ENCODE measurements at places on chromosomes 2 and 18. TPM values are rescaled to one million over a fixed set of nuclear protein-coding genes. Genes with fewer than 3 reads are reported as not detected.

DNA sequence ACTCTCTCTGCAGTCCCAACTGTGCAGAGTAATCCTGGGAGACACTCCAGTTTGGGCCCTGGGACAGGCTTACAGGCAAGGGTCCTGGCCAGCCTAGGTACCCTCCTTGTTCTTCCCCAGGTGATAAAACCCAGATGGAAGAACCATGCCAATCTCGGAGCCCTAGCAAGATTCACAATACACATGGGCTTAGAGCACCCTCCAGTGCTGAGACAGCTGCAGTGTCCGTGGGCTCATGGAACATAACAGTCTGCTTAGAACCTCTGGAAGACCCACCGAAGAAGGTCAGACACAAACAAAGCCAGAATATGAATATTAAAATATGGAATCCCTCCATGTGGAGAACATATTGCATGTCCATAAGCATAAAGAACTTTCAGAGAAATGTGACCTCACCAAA, 568.1 kb downstream of the KCNJ3 start:
- no peaks in the 10 kb centered on the region for H3K27me3 ChIP-seq
- no peaks in the 10 kb centered on the region for H3K36me3 ChIP-seq
- no peak overlapping the region for H3K27ac ChIP-seq
- no peak overlapping the region for H3K4me3 ChIP-seq
- no peak for DNase-seq

GRCh38 chr2:140472676-140473075, 1658.1 kb downstream of the LRP1B start:
- H3K27ac ChIP-seq = no peak overlapping the region
- no peaks in the 10 kb centered on the region for H3K4me1 ChIP-seq
- H3K4me3 ChIP-seq = no peak overlapping the region
- peaks cover 11% of the 10 kb centered on the region for H3K27me3 ChIP-seq

DNA sequence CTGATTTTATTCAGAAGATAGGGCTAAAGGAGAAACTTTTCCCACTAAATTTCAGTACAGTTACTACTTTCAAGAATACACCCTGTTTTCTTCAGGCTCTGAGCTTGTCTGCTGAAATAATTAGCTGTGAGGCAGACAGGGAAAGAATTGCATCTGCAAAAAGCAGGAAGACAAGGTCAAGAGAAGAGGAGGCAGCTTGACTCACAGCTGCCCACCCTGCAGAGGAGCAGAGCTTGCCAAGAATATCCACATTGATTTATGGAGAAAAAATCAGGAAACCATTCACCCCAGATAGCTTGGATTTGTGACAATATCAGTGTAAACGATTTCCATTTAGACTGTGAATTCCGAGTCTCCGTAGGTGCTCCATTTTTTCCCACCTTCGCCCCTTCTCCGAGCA, 49.0 kb downstream of the ACTR2 start:
- peaks cover 10% of the 10 kb centered on the region for H3K36me3 ChIP-seq
- H3K4me1 ChIP-seq = peaks cover 22% of the 10 kb centered on the region
- no peak overlapping the region for H3K4me3 ChIP-seq

DNA sequence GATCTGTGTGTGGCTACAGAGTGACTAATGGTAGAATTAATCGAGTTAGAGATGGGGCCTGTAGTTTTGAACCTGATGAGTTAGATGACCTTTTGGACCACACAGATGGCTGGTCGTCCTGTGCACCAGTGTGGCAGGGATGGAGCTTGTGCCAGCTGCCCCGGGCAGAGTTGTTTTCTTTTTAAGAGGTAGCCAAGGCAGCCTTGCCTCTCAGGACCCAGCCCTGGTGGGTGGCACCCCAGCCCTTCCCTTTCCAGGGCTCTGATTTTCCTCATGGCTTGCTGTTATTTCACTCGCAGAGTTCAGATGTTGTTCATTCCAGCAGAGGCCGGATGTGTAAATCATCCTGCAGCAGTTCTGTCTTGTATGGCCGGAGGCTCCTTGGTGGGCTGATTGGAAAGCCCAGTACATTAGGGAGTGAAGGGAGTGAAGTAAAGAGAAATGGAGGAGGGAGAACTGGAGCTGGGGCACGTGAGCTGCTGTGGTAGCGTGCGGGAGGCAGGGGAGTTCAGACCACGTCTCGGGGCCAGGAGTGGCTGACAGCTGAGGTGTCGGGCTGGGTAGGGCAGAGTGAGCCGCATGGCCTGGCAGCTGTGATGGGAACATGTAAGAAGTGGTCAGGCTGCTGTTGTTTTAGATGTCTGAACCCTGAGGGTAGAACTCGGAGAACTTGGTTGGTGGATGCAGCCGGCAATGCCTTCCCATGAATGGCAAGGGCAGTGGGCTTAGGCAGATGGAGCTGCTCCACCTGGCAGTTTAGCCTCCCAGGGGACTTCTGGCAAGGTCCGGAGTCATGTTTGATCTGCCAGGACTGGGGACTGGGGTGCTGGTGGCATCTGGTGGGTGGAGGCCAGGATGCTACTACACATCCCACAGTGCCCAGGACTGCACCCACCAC, 28.8 kb downstream of the ASAP2 start:
- H3K36me3 ChIP-seq = no peaks in the 10 kb centered on the region
- peak overlapping the region; percentile 74 for H3K4me3 ChIP-seq
- H3K4me1 ChIP-seq = peaks cover 76% of the 10 kb centered on the region
- no peak for DNase-seq
- peak overlapping the region; percentile 92 for H3K27ac ChIP-seq

DNA sequence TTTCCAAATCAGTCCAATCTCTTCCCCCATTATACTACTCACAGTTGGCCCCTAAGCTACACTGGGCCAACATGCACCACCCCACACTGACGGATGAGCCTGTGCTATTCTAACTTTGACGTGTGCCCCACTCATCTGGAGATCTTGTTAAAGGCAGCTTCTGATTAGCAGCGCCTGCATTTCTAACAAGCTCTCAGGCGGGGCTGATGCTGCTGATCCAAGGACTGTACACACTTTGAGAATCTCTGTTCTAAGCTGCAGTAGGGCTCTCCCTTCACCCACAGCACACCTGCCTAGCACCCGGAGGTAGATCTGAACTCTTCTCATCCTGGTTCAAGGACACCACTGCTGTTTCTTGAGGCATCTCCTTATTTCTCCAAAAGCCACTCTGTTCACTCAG, 200.7 kb downstream of the SLC4A3 start:
- no peak overlapping the region for H3K4me3 ChIP-seq
- H3K36me3 ChIP-seq = no peaks in the 10 kb centered on the region
- no peak overlapping the region for H3K27ac ChIP-seq
- DNase-seq = no peak
- no peaks in the 10 kb centered on the region for H3K4me1 ChIP-seq

DNA sequence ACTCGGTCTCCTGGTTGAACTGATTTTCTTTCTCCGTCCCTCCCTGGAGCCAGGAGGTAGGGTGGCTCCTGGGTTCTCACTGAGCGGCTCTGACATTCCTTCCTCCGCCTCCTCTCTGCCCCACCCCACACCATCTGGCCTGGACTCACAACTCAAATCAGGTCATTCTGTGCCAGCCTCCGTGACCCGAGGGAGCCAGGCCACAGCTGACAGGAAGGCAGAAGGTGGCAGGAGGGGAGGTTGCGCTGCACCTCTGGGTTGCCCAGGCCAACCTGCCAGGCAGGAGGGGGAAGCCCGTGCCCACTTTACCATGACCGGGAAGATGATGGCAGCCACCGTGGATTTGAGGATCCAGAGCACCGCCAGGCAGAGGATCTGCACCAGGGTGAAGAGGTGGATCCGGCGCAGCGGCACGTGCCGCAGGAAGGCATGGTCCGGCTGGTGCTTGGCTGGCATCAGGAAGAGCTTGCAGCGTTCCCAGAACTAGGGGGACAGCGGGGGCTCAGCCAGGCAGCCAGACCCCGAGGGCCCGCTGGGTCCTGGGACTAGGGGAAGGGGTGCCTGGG, 28.3 kb downstream of the MTHFD2 start:
- H3K4me3 ChIP-seq = no peak overlapping the region
- no peak overlapping the region for H3K27ac ChIP-seq
- no peak for DNase-seq
- no peaks in the 10 kb centered on the region for H3K36me3 ChIP-seq
- H3K4me1 ChIP-seq = peaks cover 10% of the 10 kb centered on the region

DNA sequence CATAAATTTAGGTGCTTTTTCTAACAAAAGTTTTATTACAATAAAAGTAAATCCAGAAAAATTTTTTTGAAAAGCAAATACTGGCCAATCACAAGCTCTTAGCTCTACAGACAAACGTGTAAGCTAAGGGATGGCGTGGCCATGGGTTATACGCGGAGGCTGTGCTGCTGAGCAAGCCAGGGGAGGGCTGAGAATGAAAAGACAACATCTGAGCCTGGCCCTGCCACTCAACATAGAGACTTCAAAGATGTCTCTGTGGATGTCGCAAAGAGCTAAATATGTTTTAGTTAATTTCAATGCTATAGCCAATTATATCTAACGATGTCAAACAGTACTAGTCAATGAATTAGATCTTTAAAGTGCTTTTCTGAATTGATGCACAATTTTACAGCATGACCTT, 33.3 kb upstream of the NT5DC4 start:
- no peak overlapping the region for H3K27ac ChIP-seq
- H3K4me1 ChIP-seq = peaks cover 4% of the 10 kb centered on the region
- DNase-seq = no peak
- no peaks in the 10 kb centered on the region for H3K27me3 ChIP-seq
- H3K4me3 ChIP-seq = no peak overlapping the region

- no peak for DNase-seq
- no peak overlapping the region for H3K4me3 ChIP-seq
- H3K27ac ChIP-seq = no peak overlapping the region
- H3K36me3 ChIP-seq = no peaks in the 10 kb centered on the region
- H3K27me3 ChIP-seq = no peaks in the 10 kb centered on the region
- no peaks in the 10 kb centered on the region for H3K4me1 ChIP-seq
Observed at GRCh38 chr2:145043399-145043834, 523.5 kb upstream of the ZEB2 start.

DNA sequence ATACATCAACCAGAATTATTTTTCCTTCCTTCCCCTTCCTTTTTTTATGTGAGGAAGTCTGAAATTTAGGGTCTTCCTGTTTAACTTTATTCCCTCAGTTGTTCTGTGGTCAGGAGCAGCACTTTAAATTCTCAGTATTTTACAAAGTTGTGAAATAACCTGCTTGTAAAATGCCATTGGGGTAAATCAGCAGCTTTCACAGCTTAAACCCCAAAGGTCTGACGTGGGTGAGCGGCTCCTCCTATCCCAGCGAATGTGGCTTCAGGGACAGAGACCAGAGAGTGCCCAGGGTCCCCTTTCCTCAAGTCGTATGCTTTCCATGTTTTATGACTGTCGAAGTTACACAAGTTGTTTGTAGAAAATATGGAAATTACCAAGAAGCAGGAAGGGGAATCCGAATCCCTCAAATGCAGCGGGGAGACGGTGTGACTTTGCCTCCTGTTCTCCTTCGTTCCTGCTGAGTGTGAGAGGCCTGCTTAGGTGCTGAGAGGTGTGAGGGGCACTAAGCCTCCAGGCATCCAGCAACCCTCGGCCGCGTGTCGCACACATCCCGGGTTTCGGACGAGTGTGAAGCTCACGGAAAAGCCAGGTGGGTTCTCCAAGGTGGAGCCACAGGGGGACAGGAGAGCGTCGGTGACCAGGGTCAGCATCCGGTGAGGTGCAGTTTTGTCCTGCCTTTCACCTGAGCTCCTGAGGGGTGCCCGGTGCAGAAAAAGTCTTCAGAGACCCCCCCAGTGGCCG, 10.8 kb upstream of the KCNG2 start:
- DNase-seq = no peak
- H3K27ac ChIP-seq = no peak overlapping the region
- peaks cover 3% of the 10 kb centered on the region for H3K4me1 ChIP-seq
- no peaks in the 10 kb centered on the region for H3K36me3 ChIP-seq
- peaks cover 78% of the 10 kb centered on the region for H3K27me3 ChIP-seq

DNA sequence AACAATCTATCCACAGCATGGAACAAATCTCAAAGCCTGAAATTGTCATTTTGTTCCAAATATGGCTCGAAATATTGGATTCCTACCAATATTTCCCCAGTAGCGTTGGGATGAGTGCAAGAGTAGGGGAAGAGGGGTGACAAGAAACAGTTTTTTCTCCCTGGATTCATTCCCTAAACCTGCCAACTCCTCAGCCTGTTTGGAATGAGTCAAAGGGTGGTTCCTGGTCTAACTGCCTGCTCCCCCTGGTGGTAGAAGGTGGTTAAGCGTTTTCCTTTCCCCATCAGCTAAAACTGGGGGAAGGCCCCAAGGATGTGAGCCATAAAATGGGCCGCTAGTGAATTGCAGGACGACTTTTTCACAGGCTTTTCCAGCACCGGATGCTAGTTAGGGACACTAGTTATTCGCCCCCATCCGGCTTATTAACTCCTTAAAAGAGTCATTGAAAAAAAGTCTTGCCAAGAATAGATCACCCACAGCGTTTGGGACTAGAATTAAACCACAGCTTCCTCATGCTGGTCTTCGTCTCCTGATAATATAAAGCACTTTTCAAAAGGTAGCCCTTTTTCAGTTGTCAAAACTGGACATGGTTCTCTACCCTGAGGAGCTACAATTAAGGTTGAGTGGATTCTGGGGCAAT, 72.5 kb downstream of the DHRS9 start:
- H3K27ac ChIP-seq = no peak overlapping the region
- no peaks in the 10 kb centered on the region for H3K4me1 ChIP-seq
- no peaks in the 10 kb centered on the region for H3K27me3 ChIP-seq
- no peak overlapping the region for H3K4me3 ChIP-seq

- no peak for DNase-seq
- H3K4me3 ChIP-seq = peak overlapping the region; percentile 40
- H3K36me3 ChIP-seq = no peaks in the 10 kb centered on the region
- peaks cover 18% of the 10 kb centered on the region for H3K4me1 ChIP-seq
- H3K27ac ChIP-seq = peak overlapping the region; percentile 27
- H3K27me3 ChIP-seq = peaks cover 3% of the 10 kb centered on the region
Observed at GRCh38 chr2:172782506-172783164, 47.0 kb downstream of the RAPGEF4 start.

DNA sequence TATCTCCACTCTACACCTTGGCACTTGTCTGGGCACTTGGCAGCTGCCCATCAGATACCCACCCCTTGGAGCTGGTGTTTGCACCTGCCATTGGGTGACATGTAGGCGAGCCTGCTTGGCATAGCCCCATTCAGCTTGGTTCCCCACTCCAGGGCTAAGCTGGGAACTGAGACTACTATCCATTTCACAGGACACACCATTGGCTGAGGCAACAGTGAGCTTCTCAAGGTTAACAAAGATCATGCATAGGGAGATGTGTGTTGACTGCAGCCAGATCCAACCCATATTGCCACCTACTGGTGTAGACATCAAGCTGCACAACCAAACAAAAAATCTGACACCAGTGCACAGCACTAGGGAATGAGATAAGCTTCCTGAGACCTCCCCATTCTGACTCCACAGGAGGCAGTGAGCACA, 1389.8 kb upstream of the TMEFF2 start:
- no peak for DNase-seq
- H3K27me3 ChIP-seq = no peaks in the 10 kb centered on the region
- H3K4me1 ChIP-seq = no peaks in the 10 kb centered on the region
- H3K36me3 ChIP-seq = peaks cover 8% of the 10 kb centered on the region
- H3K27ac ChIP-seq = no peak overlapping the region

The DAPL1 gene
- 0.76 TPM for total RNA-seq

The FABP1 gene
- total RNA-seq = 56.2 TPM

The BZW1 gene
- total RNA-seq = 275 TPM

The ITSN2 gene
- total RNA-seq = 18.9 TPM

The ATP6V1B1 gene
- 8.6 TPM for total RNA-seq

The DUSP19 gene
- total RNA-seq = 6.2 TPM

The CSRNP3 gene
- 18.4 TPM for total RNA-seq

Data from type B pancreatic cell (in vitro differentiated cells).